Globus pallidus (tissue), 1 donor: ENCODE measurements at places on chromosomes 12 and 14.

DNA sequence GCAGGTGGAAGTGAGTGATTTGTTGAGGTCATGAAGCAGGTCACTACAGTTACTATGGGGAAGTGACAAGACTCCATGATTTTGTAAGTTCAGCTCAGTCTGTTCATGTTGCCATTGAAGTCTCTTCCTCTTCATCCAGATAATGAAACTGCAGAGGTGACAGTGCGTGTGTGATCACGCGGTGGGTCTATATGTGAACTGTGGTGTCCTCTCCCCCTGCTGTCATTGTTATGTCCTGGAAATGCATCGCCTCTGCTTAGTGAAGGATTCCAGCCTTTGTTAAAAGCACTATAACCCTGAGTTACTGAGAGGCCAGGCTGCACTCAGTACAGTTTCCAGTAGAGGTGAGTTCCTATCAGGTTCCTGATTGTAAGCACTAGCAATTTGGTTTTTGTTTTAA is 216.2 kb upstream of the RMST start:
- no peak for DNase-seq

DNA sequence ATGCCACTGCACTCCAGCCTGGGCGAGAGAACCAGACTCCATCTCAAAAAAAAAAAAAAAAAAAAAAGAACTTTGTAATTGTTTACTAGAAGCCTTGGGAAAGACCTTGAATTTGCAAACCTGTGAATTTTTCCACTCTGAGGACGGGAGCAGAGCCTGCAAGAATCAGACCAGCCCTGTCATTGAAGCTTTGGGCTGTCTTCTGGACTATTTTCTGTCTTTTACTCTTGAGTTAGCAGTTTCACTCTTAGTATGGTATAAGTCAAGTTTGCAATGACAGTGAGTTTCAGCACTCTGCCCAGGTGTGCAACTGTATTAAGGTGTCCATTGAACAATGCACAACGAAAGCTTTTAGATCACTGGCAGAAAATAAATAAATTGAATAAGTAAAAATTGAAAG is 81.4 kb upstream of the KRAS start:
- DNase-seq = no peak

DNA sequence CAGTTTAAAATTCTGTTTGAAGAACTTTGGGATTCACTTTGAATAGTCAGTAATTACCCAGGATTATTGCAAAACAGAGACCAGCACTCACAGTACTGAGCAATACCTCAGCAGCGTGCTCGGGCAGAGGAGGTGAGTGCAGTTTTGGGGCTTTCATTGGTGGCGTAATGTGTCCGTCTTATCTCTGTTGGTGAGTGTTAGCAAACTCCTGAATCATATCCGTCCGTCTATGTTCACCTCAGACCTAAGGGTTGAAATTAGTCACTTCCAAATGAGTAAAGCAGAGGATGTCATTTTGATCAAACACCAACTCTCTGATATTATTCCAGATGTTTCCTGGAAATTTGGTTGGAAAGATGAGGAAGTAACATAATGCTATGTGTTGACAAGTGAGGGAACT is 82.8 kb downstream of the BORCS5 start:
- no peak for DNase-seq

GRCh38 chr12:113852695-113853490 is 113.2 kb downstream of the RBM19 start:
- peak; percentile 29 for DNase-seq

- DNase-seq = no peak
Observed at GRCh38 chr14:72503696-72504368, 390.1 kb downstream of the DPF3 start.

DNA sequence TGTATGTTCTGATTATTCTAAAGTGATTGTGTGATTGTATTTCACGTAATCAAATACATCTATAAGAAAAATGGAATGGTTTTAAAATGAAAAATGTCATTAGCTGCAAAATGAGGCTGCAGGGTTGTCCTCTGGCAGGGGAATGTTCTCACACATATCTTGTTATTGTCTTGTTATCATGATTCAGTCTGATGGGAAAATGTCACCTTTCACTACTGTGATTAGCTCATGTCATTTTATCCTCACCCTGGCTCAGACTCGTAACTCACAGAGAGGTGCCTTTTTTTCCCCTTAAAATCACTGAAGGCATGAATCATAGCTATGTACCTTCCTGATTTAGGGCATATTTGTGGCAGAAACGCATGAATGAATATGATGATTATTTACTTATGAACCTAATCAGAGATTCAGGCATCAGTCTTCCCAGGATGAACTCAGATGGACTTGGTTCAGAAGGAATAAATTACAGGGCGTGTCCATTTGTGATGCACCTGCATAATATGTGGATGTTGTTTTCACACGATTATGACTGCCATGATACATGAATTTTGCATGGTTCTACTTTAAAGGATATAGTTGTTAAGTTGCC is 1339.2 kb downstream of the AACS start:
- DNase-seq = no peak

DNA sequence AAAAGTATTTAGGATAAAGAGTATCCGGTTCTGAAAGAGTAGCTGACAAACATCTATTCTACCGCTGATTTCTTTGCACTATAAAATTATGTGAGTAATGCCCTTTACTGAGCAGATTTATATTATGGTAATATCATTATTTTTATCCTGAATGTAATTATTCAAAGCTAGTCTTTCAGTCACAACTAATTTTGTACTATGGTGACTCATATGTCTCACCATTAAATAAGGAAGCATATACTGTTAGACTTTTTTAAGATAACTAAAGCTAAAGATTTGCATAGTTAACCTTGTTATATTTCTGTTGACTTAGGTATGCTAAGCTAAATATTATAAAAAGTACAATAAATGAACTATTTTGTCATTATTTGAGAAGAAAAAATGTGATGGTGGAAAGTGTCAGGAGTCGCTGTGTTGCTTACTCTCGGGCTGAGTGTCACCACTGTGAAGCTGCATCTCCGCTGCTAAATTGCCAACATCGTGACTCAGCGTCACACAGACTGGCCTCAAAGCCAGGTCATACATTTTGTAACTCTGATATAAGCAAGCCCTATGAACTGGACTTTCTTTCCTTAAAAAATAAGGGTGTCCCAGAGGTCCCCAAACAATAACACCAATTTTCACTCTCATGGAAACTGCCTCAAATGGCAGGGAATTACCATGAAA is 69.1 kb upstream of the SSTR1 start:
- DNase-seq = no peak

- DNase-seq = peak; percentile 57
Observed at GRCh38 chr12:46217541-46218321, 51.1 kb downstream of the SLC38A1 start.

DNA sequence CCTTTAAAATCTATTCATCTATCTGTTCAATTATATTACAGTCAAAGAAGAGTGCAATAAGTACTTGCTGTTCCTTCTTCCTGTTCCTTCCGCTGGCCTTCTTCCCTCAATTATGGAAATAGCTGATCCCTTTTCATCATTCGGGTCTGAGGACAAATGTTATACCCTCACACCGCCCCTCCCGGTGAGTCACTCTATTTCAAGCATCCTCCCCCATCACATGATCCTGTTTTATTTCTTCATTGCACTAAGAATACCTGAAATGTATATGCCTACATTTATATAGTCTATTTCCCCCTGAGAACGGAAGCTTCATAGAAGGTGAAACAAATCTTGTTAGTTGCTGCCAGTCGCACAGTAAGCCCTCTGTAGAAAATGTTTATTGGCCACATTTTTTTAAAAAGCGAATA is 2.5 kb downstream of the SLC38A1 start:
- DNase-seq = no peak

DNA sequence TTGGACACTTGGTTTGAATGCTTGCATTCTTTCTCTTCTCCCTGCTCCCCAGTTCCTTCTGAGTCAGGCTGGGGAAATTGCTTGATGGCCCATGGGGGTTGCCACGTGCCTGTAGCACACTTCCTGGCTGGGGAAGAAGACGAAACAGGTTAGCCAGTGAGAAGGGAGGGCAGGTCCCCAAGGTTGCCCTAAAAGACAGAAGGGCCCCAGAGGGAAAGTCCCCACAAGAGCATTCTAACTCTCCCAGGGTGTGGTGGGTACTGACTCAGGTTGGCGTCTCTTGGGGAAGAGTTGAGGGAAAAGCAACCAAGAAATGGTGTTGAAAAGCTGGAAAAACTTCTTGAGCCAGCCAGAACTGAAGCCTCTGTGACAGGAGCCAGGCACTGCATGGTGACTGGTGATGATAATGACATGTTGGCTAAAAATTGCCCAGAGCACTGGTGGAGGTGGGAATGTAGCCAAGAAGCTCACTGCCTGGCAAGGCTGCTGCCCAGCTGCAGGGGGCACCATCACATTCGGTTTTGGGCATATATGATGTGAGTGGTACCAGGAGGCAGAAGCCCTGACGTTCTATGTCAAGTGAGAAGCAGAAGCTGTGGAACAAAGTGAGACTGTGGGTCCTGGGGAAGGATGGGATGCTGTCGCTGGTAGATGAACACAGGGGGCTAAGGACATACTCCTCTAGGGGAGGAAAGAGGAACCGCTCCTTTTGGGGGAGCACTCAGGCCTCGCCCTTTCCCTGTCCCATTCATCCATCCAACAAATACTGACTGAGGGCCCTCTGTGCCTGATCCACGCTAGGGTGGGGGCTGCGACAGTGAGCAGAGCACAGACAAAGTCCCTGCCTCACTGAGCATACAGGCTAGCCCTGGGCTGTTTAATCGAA is 8.1 kb upstream of the RABGGTA start:
- peak; percentile 81 for DNase-seq

- DNase-seq = no peak
Observed at GRCh38 chr12:27814851-27815591, 35.0 kb upstream of the MANSC4 start.

GRCh38 chr14:49621114-49621881 is 699 bp downstream of the MGAT2 start:
- DNase-seq = no peak

DNA sequence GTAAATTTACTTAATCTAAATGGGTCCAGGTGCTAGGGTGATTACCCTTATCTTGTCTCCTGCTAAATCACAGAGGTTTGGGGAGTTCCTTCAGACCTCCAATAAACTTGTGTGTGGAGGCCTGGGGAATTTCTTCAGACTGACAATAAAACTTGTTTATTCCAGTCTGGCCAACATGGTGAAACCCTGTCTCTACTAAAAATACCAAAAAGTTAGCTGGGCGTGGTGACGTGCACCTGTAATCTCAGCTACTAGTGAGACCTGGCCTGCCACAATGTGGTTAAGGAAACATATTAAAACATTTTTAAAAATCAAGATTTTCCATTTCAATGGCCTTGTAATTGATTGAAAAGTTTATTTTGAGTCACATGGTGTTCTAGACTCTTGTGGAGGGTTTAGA is 126.9 kb upstream of the FGD4 start:
- DNase-seq = no peak

DNA sequence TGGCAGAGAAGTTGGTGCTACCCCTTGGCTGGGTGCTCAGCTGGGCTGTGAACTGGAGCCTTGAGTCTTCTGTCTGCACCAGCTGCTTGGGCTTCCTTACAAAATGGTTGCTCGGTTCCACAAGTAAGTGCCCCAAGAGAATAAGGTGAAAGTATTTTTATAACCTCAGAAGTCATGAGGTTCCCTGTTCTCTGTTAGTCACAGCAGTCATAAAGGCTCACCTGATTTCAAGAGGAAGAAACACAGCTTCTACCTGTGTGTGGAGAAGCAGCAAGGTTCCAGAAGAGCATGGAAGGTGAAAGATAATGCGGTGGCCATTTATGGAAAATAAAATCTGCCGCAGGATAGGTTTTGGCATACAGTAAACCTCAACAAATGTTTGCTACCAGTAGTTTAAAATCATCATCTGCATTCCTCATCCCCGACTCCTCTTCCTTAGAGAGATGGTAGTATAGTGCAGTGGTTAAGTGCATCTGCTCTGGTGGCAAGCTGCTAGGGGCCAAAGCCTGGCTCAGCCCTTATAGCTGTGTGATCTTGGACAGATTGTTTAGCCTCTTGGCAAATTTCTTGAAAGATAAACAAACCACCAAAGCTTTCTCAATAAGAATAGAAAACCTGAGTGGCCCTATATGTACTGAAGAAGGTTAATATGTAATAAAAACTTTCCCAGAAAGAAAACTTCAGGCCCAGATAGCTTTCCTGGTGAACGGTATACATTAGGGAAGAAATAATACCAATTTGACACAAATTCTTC is 32.4 kb downstream of the TPCN1 start:
- DNase-seq = no peak

- no peak for DNase-seq
Observed at GRCh38 chr12:79997096-79997791, 62.3 kb upstream of the PPP1R12A start.

DNA sequence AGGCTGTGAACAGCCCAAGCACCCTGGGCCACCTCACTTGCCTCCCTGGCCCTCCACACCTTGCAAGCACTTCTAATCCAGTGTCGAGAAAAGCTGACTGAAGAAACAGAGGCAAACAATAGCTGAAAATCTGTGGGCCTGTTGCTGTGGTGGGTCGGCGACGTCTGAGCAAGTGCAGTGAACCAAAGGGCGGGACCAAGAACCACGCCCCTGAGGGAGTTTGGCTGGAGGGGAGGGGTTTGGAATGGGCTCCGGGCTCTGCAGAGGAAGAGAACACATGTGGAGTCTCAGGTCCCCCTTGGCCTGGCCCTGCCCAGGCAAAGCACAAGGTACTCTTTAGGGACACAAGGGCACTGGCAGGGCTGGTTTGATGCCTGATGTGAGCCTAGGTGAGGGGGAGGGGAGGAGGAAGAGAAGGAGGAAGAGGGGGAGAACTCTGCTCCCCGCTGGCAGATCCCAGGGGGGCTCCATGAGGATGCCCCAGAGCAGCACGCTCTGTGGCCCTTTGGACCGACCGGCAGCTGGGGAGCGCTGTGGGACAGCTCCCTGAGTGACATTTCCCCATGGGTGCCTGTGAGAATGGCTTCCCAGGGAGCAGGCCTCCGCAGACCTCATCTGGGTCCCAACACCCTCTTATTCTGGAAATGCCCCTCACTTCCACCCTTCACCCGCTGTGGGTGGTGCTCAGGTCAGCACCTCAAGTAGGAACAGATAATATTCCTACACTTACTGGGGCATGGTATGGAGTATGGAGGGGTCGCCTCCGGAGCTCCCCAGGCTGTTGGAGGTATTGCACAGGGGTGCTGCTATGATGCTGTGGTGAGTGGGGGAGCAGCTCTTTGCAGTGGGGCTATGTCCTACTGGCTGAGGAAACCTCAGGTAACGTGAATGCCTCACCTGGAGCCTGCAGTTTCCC is 85.5 kb downstream of the CPSF2 start:
- DNase-seq = no peak

DNA sequence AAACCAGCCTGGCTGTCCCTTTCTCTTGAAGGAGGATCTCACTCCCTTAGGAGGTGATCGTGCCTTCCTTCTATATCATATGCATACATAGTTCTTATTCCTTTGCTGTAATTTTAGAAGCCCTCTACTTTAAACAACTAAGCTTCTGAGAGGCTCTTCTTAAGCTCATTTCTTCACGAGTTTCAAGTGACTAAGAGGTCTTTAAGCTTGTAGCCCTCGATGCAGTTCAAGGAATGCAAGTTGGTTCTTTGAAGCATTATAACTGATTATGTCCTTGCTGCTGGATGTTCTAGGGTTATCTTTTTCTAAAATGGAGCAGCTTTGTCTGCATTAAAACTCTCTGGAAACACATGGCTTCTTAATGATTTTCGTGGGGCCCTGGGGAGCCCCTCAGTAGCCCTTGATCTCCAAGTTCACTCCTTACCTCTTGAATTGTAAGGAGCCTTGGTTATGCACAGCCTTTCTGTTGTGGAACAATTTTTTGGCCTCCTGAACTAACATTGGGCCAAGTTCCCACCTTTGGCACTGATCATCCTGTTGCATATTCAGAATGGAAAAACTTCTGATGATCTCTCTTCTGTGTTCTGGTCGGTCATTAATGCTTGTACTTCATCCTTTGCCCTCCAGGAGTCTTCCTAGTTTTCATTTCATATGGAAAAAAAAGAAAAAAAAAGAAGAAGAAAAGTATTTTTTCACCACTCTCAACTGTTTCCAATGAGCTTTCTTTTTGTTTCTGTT is 12.6 kb downstream of the RASSF8 start:
- no peak for DNase-seq
